Motor neuron (in vitro differentiated cells): ENCODE measurements at places on chromosomes 7 and 10.

- ATAC-seq = no peak
Observed at GRCh38 chr10:132361581-132362101, 29.6 kb downstream of the LRRC27 start.

- ATAC-seq = no peak
Observed at GRCh38 chr7:15916681-15917380, 230.3 kb upstream of the MEOX2 start.

DNA sequence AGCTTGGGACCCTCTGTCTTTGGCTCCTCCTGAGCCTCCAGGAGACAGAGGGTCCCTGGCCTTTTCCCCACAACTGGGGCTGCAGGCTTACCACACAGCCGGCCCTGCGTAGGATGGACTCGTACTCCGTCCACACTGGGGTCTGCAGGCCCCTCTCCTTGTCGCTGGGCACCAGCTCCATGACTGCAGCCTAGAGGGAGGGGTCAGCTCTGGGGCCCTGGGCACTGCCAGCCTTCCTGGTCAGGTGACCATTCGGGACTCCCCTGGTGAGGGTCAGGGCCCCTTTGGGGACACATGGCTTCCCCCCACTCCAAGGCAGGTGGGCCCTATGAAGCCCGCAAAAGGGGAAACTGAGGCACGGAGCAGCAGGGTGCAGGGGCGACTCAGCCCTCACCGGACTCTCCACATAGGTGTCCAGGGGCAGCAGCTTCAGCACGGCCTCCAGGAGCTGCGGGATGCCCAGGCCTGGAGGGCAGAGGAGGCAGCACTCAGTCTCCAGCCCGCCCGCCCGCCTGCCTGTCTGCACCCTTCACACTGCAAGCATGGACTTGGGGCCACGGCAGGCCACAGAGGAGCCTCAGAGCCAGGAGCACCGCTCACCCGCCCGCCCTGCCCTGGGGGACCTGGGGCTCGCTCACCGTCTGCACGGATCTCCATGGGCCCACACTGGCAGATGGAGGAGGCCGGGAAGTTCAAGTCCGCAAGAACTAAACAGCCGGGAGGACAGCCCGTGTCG, 1.1 kb downstream of the FUOM start:
- ATAC-seq = no peak

DNA sequence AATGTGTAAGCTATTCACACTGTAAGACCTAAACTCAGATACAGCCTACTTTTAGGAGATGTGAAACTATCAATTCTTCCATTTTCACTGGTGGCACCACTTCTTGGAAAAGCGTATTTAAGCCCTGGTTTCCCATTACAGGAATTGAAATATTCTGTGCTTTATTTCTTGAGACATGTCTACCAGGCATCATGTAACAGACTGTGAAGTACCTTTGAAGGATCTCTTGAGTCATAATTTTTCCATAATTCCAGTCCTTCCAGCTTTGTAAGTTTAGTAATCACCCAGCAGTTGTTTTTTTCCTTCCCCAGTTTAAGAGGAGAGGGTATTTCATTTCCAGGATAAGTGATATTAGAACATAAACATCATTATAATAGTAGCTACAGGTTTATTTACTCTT, 186.0 kb upstream of the PRPS1L1 start:
- no peak for ATAC-seq

DNA sequence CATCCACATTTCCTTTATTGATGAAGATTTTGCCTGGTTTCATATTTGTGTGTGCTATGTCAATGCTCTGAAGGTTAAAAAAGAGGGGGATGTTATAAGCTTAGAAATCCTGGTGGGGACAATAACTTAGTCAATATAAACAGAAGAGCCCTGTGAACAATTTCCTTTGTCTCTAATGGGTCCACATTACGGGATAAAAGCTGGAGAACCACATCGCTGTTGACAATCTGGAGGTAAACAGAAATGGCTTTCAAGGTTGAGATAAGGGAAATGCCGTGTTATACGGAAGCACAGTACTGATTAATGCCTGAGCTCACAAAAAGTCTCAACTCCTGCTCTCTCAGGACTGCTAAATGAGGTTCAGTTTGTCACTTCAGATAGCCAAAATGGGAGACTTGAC, 16.8 kb downstream of the ASAH2 start:
- ATAC-seq = no peak

DNA sequence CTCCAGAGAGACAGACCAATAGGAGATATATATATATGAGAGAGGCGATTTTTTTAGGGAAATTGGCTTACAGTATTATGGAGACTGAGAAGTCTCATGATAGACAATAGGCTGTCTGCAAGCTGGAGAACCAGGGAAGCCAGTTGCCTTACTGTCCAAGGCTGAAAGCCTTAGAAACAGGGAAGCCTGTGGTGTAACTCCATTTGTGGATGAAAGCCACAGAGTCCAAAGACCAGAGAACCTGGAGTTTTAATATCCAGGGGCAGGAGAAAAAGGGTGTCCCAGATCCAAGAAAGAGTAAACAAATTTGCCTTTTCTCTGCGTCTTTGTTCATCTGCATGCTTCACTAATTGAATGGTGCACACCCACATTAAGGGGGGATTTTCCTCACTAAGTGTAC, 71.6 kb upstream of the TEX47 start:
- ATAC-seq = no peak

DNA sequence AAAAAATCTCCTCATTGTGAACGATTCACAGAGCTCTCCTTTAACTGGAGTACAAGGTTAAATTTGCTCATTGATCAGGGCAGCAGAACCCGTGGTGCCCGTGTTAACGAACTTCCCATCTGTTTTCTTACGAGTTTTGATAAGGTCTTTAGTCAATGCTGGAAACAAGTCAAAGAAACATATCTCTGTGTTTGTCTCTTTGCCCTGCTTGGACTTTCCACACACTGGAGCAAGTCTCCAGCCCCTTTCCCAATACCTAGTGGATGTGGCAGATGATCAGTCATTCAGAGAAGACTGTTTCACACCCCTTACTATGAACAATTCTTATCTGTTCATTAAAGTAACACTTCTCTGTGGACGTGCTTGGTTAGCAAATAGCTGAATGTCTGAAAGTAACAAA, 121.3 kb downstream of the ARID5B start:
- no peak for ATAC-seq

GRCh38 chr10:123665491-123666286, 466 bp upstream of the GPR26 start:
- no peak for ATAC-seq

DNA sequence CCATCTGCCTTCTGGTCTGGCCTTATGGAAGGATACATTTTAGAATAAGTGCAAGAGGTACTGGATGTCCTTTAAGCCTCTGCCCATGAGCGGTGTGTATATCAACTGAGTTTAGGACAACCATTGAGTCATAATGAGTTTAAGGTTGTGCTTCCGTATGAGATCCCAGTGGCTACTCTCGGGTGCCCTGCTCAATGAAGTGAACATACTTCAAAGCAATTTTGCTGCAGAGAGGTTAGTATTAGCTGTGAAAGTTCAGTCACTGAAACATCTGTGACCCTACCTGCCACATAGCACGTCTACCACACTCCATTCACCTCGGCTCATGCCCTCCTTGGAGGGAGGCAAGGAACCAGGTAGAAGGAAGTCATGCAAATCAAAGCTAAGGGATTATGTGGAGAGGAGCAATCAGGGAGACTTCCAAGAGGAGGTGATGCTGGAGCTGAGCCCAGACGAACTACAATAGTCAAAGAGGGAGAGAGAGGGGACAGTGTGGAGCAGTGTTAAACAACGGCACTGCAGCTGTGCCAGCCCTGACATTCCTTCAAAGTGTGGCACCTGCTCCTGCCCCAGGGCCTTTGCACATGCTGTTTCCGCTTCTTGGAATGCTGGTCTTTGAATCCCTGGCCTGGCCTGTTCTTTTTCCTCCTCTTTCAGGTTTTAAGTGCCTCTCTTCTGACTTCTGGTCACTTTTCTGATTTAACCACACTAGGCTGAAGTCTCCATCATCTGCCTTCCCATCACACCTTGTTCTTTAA, 25.4 kb downstream of the BTBD16 start:
- no peak for ATAC-seq

DNA sequence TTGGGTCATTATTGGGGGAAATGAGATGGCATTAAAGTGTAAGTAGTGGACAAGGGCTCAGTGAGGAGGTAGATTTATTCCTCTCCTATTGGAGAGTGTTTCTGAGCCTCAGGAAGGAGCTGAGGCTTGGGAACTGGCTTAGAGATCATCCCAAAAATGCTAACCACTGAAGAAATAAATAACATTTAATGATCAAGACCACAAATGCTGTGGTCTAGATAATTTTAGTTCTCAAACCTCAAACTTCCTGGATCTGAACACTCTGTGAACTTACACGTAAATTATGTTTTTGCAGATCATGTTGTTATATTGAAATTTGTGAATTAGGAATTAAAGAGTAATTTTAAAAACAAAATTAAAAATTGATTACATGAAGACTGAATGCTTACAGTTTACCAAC, 27.3 kb downstream of the MDFIC start:
- no peak for ATAC-seq

- no peak for ATAC-seq
Observed at GRCh38 chr7:97623333-97623732, 108.6 kb upstream of the TAC1 start.

- ATAC-seq = no peak
Observed at GRCh38 chr10:74930965-74931364, 104.6 kb downstream of the KAT6B start.

DNA sequence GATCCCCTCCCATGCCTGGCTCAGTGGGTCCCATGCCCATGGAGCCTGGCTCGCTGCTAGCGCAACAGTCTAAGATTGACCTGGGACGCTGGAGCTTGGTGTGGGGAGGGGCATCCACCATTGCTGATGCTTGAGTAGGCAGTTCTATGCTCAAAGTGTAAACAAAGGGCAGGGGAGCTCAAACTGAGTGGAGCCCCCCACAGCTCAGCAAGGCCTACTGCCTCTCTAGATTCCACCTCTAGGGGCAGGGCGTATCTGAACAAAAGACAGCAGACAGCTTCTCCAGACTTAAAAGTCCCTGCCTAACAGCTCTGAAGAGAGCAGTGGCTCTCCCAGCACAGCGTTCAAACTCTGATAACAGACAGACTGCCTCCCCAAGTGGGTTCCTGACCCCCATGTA, 31.2 kb upstream of the FFAR4 start:
- ATAC-seq = no peak

DNA sequence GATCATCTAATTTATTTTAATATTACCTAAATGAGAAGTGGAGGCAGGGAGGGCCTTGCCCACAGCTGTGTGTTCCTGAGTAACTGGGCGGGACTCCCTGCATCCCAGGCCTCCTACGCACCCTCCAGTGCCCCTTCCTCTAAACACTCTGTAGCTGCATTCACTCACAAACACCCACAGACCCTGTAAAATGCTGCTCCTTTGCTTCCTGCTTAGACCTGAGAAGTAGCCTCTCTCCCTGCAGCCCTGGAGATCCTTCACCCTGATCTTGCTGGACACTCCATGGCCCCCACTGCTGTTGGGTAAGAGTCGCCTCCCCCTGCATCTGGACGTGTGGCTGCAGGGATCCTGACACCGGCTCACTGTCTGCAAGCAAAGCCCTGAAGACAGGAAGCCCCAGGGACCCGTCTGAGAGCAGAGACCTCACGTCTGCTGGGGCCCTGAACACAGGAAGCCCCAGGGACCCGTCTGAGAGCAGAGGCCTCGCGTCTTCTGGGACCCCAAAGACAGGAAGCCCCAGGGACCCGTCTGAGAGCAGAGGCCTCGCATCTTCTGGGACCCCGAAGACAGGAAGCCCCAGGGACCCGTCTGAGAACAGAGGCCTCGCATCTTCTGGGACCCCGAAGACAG, 589.8 kb downstream of the DNAJB6 start:
- no peak for ATAC-seq

- no peak for ATAC-seq
Observed at GRCh38 chr7:104395162-104395561, 66.8 kb downstream of the LHFPL3 start.

GRCh38 chr10:95818668-95819067, 62.7 kb downstream of the ENTPD1 start:
- ATAC-seq = no peak

GRCh38 chr10:3548702-3549101, 236.3 kb downstream of the KLF6 start:
- ATAC-seq = no peak

GRCh38 chr7:16416289-16417282, 4.8 kb downstream of the CRPPA start:
- peak; percentile 3 for ATAC-seq

- ATAC-seq = peak; percentile 28
Observed at GRCh38 chr10:89217057-89217990, 10.2 kb upstream of the CH25H start.

GRCh38 chr7:130887182-130887956, 153.4 kb upstream of the KLF14 start:
- peak; percentile 13 for ATAC-seq

DNA sequence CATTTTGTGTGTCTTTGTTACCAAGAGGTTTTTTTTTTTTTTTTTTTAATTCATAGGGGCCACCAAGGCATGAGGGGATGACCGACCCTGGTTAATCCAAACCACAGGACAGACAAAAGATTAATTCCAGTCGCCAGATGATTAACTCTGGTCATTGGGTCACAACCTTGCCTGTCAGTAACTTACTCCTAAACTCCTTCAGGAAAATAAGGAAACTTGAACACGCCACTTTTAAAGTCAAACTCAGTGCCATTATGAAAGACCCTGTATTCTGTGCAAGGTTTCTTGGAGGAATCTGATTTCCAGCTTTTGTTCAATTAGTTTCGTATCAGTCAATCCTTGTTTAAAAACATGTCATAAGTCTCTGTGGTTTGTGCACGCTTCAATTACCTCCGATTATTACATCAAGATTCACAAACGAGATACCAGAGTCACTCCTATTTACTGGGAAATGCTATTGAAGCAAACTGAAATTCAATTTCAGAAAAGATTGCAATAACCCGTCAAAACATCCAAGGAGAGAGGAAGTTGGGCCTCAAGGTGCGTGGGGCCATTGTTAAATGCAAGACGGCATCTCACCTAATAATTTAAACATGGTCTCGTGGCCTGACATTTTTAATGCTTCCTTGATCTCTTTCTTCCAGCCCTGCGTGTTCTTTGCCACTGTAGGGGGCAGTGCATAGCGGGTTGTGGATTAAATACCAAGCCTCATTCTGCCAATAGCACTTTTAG, 44.0 kb downstream of the NRP1 start:
- peak; percentile 72 for ATAC-seq

DNA sequence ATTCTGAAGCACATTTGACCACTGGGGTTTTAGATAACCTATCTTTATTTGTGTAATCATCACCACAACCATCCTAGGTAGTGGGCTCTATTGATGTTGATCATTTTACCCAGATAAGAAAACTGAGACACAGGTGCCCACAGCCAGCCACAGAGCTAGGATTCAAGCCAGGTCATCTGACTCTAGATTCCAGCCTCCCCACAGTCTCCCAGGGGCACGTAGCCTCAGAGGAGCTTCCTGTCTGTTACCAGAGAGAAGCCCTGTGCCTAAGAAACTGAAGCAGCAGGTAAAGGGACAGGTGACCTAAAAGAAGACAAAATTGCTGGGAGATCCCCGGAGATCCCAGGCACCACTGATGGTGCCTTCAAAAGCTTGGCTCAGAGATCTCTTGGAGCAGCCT, 55.8 kb downstream of the ALOX5 start:
- ATAC-seq = no peak

- no peak for ATAC-seq
Observed at GRCh38 chr10:12975266-12975665, 26.2 kb downstream of the CCDC3 start.

- ATAC-seq = no peak
Observed at GRCh38 chr7:152848026-152848425, 88.5 kb downstream of the ACTR3B start.
